ENCODE measurements at places on chromosomes 3 and 15. TPM values are rescaled to one million over a fixed set of nuclear protein-coding genes. Genes with fewer than 3 reads are reported as not detected.

Gene HRH1
- 21.2 TPM for polyA plus RNA-seq

Gene CLDN11
- 178 TPM for polyA plus RNA-seq

Gene ATP10A
- not detected for polyA plus RNA-seq

Gene IRAK2
- polyA plus RNA-seq: 7.9 TPM

Gene RGMA
- polyA plus RNA-seq: 0.06 TPM

Gene PGBD4
- polyA plus RNA-seq: 0.41 TPM

Gene SNURF
- polyA plus RNA-seq: 2.3 TPM

Gene DUOXA1
- polyA plus RNA-seq: 0.07 TPM

Gene HDC
- not detected for polyA plus RNA-seq

Gene SCN11A
- 0.06 TPM for polyA plus RNA-seq

Gene SRGAP3
- 0.06 TPM for polyA plus RNA-seq

Gene CILP
- 0.02 TPM for polyA plus RNA-seq

Gene FOXB1
- polyA plus RNA-seq: not detected

Gene LYZL4
- polyA plus RNA-seq: 0.41 TPM

Gene ZNF860
- polyA plus RNA-seq: 0.19 TPM

Gene GABRB3
- polyA plus RNA-seq: 0.03 TPM

Gene MORF4L1
- polyA plus RNA-seq: 164 TPM

Gene CHST13
- not detected for polyA plus RNA-seq

Gene ARIH1
- 22.0 TPM for polyA plus RNA-seq

Gene C15orf61
- 3.5 TPM for polyA plus RNA-seq

Gene SSUH2
- not detected for polyA plus RNA-seq

Gene SNX22
- polyA plus RNA-seq: 0.18 TPM

Gene RPSA
- 3,418 TPM for polyA plus RNA-seq

All from endothelial cell of umbilical vein (primary cell).